ENCODE measurements at places on chromosomes 5 and 9. TPM values are rescaled to one million over a fixed set of nuclear protein-coding genes. Genes with fewer than 3 reads are reported as not detected.

Gene BARHL1
- total RNA-seq = not detected

Gene SELENOP
- total RNA-seq = 0.22 TPM

Gene ZBTB26
- total RNA-seq = 2.1 TPM

Gene PPP3R2
- total RNA-seq = not detected

Gene SLC6A18
- not detected for total RNA-seq

All from A549 treated with dexamethasone at 1 μM for 4 hours (cell line).